Suppressor macrophage treated with lipopolysaccharide for 4 hours (primary cell): ENCODE measurements at places on chromosomes 5 and 9.
A peak's percentile ranks its signal among the peaks of the same experiment; 100 is the strongest.

DNA sequence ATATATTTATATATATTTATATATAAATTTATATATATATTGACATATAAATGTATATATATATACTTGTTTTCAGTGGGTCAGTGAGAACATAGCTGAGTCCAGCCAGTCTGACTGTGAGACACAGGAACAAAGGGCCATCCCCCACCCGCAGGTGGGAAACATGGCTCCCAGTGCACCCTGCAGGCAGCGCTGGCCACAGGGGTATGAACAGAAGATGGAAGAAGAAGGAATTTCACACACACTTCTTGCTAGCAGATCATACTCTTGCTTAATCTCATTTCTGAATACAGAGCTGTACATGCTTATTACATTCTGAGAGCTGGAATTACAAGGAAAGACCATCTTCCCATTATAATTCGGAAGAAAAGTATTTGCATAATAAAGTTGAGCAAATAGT lies 595.4 kb downstream of the IRX1 start:
- no peak for DNase-seq

DNA sequence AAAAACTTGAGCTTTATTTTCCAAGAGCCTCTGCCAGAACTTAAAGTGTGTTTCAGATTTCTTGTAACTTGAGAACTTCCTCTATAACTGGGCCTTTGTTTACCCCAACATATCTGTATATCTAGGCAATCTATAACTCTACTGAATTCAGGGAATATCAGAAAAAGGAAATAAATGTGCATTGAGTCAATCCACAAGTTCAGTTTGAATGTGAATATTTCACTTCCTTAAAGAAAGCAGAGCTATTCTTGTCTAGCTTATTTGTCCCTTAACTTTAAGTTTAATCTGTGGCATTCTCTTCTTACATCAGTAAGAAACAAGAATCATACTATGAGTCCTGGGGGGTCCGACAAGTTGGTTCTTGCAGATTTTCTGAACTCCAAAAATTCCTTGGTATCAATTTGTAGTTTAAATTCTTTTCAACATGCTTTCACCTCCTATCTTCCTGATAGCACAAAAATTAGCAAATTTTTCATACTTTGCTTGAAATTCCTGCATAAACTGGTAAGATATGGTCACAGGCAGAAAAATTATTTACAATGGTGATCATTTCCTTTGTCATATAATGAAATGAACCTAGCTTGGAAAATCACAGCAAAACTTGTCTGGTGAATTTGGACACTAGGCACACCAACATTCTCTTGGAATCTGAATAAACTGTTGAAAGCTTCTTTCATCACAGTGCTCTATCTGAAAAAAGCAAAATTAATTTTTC lies 19.8 kb upstream of the ITGA1 start:
- peak; percentile 28 for DNase-seq

DNA sequence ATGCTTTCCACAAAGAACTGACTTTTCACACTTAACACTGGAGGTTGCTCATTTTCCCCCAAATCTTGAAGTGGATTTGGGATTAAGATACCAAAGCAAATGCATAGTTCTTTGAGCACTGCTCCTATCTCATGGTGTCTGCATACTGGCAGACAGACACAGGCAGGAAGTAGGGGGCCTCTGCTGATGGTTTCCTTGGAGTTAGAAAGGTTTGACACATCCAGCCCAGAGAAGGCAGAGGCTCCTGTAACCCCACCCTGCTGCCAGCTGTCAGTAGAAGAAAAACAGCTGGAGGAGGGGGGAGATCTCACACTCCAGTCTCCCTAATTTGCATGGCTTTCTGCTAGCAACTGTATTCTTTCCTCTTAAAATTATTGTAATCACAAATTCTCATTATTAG lies 44.1 kb downstream of the APTX start:
- DNase-seq: no peak

DNA sequence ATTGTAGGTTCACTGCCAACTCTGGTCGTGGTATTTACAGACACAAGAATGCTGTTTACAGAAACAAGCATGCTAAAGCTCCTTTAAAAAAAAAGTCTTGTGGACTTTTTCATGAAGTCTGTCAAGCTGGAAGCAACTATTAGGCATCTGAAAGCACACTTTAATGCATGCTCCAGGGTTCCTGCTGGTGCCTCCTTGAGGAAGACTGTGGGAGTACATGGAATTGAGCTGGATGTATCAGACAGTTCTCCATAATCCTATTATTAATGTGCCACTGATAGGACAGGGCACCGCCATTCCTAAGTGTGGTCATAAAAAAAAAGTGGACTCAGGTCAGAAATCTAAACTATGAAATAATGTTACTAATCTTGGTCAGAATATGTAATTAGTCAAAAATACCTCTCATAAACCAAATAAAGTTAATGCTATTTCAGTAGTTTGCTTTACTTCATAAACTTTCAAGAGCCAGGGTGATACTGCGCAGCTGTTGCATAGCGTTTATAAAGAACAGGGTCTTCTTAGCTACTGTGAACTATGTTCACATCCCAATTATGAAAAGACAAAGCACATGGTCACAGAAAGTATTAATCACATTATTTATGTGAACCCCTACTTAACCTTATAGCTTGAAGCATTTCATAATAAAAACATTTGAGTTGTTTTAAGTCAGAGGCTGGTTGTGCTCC lies 390.8 kb upstream of the PTGER4 start:
- no peak for DNase-seq

DNA sequence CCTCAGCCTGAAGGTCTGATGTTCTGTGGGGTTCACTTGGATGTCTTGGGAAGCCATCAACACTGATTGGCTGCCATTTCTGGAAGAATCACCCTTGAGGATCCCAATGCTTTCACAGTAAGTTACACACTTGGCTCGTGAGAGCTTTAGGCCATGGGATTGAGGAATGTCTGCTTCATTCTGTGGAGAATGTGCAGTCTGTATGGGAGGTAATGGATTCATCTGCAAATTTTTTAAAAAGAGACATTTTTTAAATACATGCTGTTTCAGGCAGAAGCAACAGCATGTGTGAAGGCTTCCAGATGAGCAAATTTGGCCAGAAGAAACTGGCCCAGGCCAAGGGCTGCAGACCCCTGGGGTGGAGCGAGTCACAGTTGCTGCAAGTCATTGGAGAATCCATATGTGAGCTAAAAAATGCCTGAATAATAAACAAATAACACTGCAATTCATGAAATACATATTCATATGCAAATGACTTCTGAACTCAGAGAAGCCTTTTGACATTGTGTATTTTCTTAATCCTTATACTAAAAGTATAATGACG lies 146.3 kb upstream of the RASEF start:
- DNase-seq: no peak
